AG04449 (cell line): ENCODE measurements at places on chromosomes 6 and 20.
A peak's percentile ranks its signal among the peaks of the same experiment; 100 is the strongest.

DNA sequence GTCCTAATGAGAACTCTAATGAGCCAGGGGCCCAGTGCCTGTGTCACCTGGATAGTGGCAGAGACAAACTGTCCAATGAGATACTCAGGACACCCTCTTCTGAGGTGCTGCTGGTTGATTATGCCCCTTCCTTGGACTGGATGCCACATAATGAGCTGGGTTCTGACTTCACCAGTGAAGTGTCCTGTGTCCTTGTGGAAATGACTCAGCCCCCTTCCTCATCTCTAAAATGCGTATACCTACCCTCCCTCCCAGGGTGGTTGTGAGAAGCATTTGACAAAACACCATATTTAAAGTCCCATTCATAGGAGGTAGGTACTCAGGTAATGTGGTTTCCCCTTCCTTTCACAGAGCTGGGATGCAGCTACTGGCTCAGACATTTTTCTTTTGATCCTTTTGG lies 28.4 kb upstream of the RNF24 start:
- DNase-seq: no peak

DNA sequence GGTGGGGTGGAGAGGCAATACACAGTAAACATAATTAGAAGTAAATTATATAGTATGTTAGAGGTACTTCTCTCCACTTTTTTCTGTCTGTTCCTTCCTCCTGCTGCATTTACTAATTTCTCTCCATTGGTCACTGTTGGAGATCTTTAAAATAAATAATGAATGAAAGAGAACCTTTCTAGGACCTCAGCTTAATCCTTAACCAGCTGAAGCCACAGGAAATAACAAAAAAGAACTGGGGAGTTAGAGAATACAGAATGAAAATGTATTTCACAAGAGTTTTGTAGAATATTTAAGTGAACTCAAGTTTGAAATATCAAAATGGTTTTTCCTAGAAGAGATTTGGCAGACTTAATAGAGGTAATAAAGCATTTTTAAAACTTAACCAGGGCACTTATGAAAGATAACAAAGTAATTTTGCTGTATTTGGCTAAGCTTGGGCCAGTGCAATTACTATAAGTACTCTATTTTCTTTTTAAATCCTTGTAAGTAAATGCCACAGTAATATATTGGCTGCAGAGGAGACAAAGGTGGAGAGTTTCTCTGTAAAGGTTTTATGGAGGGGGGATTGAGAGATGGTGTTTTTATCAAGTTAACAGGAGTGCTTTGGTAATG lies 405.0 kb downstream of the CDKAL1 start:
- no peak for DNase-seq

- DNase-seq: no peak
Observed at GRCh38 chr6:69887026-69887425, 20.7 kb downstream of the COL19A1 start.

- DNase-seq: no peak
Observed at GRCh38 chr6:111938710-111939109, 65.5 kb upstream of the FYN start.

GRCh38 chr6:34465531-34466241 lies at the start of gene PACSIN1:
Gene PACSIN1 (plus strand): TSS chr6:34466076. CDS start chr6:34526306, 60,230 bp downstream.
- DNase-seq: no peak

DNA sequence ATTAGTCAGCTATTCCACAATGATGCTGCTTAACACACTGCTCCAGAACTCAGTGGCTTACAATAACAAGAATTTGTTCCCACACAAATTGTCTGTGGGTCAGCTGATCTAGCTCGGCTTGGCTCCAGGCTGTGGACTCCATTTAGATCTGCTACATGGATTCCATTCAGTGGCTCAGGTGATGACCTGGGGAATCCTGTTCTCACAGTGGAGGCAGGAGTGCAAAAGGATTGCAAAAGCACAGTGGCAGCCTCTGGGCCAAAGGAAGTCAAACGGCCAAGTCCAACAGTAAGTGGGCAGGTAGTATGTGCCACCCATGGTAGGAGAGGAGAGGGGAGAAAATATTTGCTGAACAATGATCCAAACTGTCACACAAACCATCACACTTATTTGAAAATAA lies 15.8 kb upstream of the LRRN4 start:
- no peak for DNase-seq

- DNase-seq: no peak
Observed at GRCh38 chr20:46509523-46509922, 3.8 kb downstream of the ZNF334 start.

DNA sequence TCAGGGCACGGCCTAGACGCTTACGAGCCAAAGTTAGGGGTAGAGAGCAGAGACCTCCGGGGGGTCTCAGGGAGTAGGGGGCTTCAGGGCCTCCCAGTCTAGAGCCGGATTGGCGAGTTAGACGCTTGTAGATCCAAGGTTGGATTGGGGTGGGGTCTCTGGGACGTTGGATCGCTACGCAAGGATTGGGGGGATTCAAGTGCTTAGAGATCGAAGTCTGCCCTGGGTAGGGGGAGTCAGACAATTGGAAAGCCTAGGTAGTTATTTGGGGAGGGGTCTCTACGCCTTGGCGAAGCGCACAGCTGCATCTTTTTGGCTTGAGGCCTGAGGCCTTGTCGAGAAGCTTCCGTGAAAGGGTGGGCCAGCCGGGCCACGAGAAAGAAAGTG lies 469 bp downstream of the STX16 start:
- no peak for DNase-seq

- DNase-seq: peak; percentile 24
Observed at GRCh38 chr20:47493175-47493962, 8.3 kb upstream of the NCOA3 start.

GRCh38 chr20:49646126-49646525 lies 67.6 kb downstream of the B4GALT5 start:
- DNase-seq: peak; percentile 50

GRCh38 chr6:132703936-132704335 lies 9.9 kb downstream of the VNN1 start:
- DNase-seq: no peak

GRCh38 chr20:15248618-15249395 lies 911.4 kb upstream of the FLRT3 start:
- DNase-seq: no peak

DNA sequence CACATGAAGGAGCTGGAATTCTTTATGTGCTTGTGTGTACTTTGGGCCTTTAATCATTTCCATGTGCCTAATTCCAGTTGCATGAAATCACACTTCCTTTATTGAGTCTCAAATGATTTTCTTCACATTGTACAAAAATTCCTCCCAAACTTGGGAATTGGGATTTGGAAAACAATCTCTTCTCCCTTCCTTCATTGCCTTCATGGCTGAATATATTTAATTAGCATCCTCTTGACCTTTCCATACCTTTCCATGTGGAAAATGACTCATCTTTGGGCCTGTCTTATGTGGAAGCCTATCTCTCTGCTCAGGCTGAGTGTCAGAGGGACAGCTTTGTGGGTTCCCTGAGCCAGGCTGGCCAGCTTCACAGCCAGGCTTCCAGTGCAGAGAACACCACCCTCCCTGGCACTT lies 33.0 kb upstream of the CDH4 start:
- peak; percentile 21 for DNase-seq

GRCh38 chr20:39398656-39399055 lies 436.5 kb downstream of the DHX35 start:
- no peak for DNase-seq

DNA sequence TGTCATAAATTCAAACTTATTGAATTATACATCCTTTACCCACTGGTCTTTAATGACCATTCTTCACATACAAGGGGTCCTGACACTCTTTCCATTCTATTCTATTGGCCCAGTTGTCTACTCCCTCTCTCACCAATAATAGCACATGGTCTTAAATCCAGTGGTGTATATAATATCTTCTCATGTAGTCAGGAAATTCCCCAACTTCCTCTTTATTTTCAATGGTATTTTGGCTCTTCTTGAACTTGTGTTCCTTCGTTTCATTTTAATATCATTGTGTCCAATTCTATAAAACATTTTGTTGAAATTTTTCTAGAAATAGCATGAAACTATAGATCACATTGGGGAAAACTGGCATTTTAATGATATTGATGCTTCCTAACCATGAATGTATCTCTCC lies 36.8 kb downstream of the PSMB9 start:
- DNase-seq: no peak

DNA sequence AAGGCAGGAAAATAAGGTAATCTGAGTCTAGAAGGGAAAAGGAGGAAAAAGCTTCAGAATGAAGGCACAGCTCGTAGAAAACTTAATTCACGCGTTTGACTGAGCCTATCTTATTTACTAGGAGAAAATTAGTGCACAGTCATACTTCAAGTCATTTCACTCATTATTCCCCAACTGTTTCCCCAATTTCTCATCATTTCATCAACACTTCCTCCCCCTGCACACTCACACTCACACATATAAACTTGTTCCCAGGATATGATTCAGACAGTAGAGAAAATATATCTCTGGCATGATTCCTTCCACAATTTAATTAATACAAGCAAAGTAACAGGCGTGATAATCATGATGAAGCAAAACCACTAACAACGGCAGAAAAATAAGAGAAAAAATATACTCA lies 94.5 kb upstream of the F13A1 start:
- DNase-seq: no peak

DNA sequence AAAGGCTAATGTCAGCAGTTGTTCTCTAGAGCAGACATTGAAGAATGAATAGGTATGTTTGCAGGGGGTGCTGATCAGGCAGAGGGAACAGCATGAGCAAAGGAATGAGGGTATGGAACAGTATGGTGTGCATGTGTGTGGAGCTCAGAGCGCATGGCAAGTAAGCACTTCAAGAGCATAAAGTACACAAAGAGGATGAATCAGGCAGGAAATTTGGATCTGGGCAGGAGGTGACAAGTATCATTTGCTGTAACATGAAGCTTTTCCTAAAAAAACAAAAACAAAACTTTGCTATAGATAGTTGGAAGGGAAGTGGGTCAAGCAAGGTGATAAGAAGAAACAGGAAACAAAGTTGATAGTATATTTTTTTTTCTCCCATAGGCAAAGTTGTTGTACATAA lies 746.8 kb downstream of the HDGFL1 start:
- DNase-seq: no peak

DNA sequence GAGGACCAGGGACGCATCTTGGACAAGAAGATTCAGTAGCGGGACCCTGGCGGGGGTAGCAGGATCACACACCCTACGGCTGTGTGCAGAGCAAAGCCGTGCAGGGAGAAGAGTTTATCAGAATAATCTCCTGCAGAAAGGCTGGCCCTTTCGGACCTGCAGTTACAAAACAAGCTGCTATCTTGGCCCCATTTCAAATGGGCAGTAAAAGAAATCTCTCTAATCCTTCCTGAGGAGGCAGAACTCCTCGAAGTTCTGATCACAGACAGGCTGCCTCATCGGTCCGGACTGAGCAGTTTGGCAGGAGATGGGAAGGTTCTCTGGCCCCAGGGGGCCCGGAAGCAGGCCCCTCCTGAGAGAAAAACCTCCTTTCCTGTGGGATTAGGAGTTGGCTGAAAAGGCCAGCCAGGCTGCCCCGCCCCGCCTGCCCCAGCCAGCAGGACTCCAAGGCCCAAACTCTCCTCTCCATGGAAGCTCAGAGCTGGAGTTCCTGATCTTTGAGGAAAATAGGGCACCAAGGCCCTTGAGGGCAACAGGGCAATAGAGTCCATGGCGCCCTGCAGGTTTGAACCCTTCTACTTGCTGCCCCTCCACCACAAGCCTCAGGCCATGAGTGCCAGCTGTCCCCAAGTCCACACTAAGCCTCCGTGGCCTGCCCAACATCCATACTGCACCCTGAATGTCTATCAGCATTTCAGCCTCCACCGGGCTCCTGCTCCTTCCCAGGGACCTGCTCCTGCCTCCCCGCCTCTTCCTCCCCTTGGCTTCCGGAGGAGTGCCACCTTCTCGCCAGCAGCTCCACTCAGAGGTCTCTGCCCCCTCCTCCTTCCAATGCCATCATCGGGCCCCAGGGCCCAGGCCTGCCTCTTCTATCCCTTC lies 141.3 kb downstream of the PREX1 start:
- no peak for DNase-seq

DNA sequence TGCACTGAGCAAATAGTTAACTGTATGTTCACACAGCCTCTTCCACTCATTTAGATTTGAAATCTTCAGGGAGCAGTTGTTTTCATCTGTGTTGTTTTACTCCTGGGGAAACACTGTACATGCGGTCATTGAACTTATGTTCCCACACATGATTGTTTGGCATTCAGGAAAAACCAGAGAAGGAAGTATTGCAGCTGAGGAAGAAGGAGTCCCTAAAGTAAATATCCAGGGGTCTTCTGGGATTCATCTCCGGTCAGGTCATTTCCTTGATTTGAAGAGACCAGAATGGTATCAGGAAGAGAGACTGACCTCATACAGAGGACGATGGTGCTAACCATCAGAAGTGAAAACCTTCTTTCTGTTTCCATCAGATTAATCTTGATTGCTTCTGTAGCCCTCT lies 52.5 kb downstream of the DCBLD1 start:
- no peak for DNase-seq

GRCh38 chr6:29723666-29724588 lies 693 bp downstream of the HLA-F start:
- no peak for DNase-seq

GRCh38 chr20:17678886-17679285 lies 3.2 kb downstream of the RRBP1 start:
- DNase-seq: no peak

DNA sequence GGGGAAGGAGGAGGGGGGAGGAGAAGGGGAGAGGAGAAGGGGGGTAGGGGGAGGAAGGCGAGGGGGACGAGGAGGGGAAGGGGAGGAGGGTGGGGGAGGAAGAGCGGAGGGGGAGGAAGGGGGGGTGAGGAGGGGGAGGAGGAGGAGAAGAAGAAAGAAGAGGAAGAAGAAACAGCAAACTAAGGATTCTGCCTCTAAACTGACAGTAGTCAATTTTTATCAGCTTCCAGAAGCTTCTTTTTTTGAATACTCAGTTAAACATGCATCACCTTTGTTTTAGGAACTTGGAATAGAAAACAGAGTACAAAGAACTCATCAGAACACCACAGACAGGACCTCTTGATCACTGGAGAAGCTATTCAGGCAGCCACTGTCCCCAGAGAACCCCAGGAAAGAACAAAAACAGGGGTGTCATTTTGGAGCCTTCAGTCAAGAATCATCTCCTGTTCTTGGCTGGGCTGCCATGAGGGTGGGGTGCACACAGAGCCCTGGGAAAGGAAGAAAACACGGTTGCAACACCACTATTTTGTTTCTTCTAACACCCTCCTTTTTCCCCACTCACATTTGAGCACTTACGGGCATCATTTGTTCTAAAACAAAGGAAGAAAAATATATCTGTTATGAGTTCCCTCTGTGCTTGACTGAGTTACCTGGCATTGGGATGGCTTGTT lies 67.4 kb downstream of the TMEM170B start:
- no peak for DNase-seq

- no peak for DNase-seq
Observed at GRCh38 chr6:133841176-133841575, 47.7 kb upstream of the TCF21 start.

GRCh38 chr6:144931172-144932035 lies 646.3 kb downstream of the UTRN start:
- no peak for DNase-seq

- no peak for DNase-seq
Observed at GRCh38 chr6:22108199-22108598, 188.6 kb downstream of the PRL start.

- no peak for DNase-seq
Observed at GRCh38 chr6:108304646-108305045, 9.8 kb downstream of the AFG1L start.

DNA sequence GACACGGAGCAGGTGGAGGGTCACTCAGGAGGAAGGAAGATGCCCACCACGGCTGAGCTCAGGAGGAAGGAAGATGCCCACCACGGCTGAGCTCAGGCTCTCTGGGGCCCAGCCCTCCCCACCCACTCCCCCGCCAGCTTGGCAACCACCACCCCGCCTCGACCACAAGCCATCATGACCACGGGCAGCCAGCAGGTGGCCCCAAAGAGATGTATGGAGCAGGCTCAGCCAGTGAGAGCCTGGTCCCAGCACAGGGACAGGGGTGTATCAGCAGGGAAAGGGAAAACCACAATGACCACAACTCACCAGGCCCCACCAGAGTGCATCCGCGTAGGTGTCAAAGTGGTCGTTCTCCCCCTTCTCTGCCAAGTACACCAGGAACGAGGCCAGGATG lies 30.4 kb downstream of the KCNQ2 start:
- no peak for DNase-seq
